ENCODE measurements at places on chromosomes 1 and 21.

DNA sequence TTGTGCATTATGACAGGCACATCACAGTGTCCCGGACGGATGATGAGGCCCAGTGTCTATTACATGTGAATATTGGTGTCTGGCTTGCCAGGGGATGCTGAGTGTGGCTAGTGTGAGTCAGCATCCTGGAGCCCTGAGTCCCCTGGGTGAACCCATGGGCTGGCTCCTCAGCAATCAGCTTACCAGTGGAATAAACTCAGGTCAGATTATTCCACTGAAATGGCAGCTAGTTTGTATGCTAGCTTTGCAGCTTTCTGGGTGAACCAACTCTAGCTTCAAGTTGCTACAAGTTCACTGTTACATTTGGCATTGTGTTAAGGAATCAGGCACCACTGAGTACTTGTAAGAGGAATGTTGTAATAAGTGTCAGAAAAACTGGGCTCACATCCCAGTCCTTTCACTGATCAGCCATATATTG lies 23.9 kb upstream of the RPTN start:
- no peak for DNase-seq

- DNase-seq = no peak
Measured at GRCh38 chr1:186476264-186477040, 15.5 kb upstream of the PDC start.

DNA sequence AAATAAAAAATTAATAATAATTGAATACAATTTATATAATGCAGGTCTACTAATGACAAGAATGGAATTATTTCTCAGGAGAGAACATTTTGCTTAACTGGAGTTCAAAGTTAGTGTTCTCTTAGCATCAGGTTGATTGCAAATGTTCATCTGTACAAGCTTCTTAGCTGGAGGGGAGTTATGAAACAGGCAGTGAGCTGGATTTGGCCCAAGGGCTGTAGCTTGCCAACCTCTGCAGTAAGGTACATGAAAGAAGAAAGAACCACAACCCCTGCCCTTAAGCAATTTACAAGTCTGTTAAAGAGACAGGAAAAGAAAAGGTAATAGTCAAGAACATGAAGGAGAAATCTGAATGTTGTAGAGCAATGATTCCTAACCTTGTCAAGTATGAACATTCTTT lies 17.0 kb downstream of the LPGAT1 start:
- DNase-seq = no peak

- peak; percentile 54 for DNase-seq
Measured at GRCh38 chr1:8873506-8874229, 4.8 kb downstream of the ENO1 start.

DNA sequence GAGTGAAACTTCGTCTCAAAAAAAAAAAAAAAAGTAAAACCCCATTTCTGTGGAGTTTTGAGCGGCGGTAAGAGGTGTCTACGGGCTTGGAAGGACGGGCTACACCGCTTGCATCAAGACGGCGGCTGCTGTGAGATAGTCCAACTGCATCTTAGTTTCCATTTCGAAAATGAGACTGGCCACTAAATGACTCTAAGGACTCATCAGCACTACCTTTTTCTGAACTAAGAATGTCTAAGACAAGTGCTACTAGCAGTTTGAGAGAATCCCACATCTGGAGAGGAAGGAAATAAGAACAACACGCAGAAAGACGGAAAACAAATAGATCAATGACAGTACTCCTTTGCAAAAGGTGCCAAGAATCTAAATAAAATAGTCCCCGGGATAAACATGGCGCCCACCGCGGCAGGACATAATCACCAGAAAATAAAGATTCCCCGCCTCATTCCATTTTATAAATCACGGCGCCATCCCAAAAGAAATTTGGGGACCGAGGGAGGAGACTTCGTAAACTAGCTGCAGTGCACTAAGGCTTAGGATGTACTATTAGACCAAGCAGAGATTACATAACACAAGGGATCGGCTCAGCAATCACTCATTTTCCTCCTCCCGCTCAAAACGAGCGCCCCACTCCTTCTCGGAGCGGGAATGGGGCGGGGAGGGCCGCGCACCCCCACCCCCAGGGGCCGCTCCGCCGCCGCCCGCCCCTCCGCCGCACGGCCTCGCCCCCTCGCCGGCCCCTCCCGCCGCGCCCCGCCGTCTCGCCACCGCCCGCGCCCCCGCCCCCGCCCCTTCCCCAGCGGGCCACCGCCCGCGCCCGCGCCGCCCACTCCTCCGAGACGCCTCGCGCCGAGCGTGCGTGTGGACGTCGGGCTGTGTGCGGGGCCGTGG lies 1.1 kb downstream of the POGZ start:
- DNase-seq = peak; percentile 56
